Suppressor macrophage treated with lipopolysaccharide for 1 hour (primary cell): ENCODE measurements at places on chromosomes 12 and 14.

GRCh38 chr14:32932302-32932913 is 6.3 kb upstream of the NPAS3 start:
- DNase-seq = no peak

GRCh38 chr12:76990716-76991115 is 74.7 kb downstream of the E2F7 start:
- DNase-seq = no peak

DNA sequence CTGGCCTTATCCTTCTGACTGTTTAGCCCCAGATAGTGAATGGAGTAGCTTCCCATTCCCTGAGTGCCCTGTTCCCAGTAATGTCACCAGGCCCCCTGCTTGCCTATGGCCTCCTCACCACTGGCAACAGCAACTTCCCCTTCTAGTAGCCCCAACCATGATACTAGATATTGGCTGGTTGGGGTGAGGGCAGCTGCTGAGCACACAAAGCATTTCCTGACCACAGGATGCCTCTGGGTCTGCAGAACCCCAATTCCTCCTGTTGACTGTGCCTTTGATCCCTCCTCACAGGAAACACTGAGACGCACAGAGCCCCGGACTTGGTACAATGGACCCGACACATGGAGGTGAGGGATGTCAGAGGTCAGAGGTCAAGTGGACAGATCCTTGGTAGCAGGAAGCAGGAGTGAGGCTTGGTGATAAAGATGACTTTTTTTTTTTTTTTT is 597 bp downstream of the SOAT2 start:
- DNase-seq = peak; percentile 61

- DNase-seq = no peak
Measured at GRCh38 chr12:132501204-132501940, 11.4 kb downstream of the FBRSL1 start.

DNA sequence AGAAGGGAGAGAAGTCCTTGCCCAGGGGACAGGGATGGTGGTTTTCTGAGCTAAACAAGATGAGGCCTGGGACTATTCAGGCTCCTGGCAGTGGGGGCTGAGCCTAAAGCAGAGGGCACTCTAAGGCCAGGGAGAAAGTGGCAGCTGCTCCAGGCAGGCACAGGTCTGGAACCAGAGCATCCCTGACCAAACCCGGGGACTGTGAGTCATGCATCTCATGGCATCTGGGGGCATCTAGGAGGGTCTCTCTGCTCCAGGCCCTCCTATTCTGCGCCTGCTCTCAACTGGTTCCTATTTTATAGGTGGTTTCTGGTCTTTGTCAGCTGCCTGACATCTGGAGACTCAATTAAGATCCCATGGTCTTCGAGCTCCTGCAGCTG is 11.6 kb downstream of the KRT7 start:
- no peak for DNase-seq

GRCh38 chr14:99156090-99156425 is 115.9 kb downstream of the BCL11B start:
- no peak for DNase-seq

DNA sequence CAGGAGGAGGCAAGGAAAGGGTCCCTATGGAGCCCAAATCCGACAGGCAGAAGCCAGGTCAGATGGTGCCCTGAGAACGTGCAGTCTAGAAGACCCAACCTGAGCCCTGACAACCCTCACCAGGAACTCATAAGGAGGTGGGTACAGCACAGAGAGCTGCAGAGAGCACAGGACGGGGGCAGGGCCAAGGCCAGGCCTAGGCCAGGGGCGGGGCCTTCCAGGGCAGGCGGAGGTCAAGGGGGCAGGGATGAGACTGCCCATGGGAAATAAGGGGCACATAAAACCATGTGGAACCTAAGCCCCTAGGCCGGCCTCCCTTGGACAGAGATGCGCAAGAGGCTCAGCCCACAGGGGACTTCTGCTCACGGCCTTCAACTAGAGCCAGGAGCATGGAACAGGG is 45.1 kb downstream of the SSH1 start:
- DNase-seq = no peak

DNA sequence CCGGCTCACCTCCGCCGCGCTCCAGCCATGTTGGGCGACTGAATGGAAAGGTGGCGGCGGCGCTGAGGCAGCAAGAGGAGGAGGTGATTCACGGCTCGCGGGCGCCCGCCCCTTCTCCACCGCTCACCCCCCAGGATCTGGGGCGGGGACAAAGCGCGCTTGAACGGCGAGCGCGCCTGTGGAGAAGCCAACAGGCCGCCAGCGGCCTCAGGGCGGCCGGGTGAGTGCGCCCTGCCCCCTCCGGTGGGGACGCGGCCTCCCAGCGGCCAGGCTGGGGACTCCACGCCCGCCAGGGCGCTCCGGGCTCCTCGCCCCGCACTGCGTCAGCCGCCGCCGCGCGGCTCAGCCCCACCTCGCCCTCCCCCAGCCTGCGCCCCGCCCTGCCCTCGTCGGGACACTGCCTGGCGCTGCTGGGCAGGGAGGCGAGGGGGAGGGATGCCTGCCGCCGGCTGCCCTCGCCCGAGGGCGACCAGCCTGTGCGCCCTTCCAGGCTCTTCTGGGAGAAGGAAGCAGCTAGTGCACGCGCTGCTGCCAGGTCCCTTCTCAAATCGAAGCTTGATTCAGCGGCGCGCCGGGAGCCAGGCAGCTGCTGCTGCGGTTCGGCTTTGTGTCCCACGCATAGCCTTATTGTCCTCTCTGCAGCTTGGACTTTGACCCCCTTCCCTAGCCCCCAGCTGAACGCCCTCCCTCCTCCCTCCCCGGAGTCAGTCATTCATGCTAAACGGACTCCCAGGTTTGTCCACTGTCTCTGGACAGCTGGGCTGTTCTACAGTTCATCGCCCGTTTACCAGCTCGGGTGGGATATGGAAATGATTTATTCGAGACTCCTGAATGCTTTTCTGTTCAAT is at the start of gene KIF21A:
KIF21A (minus strand) TSS at position 40 of the 848 bp plus-strand sequence. CDS start 150 bp downstream, outside the sequence.
- DNase-seq = peak; percentile 92

GRCh38 chr12:3897371-3897971 is 24.3 kb upstream of the PARP11 start:
- peak; percentile 58 for DNase-seq

DNA sequence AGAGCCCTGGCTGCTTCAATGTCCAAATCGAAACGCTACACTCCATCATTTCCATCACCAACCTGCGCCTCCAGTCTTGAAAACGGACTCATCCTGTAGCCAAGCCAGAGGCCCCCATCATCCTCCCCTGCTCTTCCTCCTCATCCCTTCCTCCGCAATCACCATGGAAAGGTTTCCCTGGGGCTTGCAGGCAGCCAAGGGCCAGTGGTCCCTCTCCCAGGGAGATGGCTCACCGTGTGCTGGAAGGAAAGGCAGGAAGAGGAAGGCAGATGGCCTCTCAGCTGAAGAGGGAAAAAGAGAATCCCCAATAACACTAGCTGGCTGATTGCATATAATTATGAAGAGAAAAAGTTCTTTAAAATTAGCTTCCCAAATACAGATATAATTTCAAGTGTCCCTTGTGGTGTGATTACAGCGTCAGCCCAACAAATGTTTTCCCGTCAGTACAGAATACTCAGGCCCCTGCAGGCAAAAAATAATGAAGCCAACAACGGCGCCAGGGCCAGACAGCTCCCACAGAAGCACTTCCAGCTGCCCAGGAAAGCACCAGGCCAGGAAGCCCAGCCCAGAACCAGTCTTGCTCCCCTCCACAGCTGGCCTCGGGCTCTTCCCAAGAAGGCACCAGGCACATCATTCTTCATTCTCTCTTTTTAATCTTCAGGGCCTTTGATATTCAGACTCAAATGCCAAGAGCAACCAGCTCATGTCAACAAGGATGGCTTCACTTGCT is 24.7 kb downstream of the ITPK1 start:
- no peak for DNase-seq

GRCh38 chr12:119940897-119941296 is 48.1 kb upstream of the BICDL1 start:
- no peak for DNase-seq

DNA sequence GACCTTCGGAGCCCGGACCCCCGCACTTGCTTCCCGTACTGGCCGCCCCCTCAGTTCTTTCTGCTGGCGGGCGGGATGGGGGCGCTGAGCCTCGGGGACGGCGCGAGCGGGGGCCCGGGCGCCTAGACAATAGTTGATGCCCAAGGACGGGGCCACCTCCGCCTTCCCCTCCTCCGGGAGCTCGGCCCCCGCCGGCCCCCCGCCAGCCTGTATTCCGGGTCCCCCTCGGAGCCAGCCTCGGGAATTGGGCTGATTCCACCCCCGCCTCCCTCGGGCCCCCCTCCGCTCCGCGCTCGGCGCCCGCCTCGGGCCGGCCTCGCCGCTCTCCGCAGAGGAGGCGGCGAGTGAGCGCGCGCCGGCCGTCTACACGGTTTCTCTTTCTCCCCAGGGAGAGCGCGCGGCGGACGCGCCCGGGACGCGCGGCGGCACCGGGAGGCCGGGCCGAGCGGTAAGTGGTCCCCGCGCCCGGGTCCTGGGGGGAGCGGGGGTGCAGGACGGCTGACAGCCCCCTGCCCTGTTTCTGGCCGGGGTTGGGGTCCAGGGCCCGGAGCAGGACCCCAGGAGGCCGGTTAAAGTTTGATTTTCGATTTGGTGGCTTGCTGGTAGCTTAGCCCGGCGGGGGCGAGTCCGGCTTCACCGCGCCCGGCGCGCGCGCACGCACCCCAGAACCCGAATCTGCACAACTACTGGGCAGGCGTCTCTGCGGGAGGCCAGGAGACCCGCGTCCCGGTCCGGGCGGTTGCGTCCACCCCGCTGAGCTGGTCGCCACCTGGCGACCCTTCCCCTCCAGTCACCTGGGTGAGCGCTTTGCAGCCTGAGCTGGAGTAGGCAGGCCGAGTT is 413.7 kb downstream of the PCNX1 start:
- peak; percentile 83 for DNase-seq

DNA sequence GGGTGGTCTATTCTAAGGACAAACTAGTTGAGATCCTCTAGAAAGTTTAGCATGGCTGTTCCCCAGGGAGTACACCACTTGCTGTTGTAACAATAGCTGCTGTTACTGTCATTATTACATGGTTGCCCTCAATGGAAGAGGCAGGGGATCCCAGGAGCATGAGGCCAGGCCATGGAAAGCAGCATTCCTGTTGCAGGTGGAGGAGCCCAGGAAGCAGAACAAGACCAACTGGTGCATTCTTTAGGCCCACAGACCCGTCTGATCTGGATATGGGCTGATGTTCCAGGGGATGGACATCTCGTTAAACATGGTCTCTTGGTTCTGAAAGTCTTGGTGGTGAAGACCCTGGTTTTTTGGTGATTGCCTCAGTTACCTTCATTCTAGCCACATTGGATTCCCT is 109.2 kb upstream of the WSCD2 start:
- DNase-seq = no peak

DNA sequence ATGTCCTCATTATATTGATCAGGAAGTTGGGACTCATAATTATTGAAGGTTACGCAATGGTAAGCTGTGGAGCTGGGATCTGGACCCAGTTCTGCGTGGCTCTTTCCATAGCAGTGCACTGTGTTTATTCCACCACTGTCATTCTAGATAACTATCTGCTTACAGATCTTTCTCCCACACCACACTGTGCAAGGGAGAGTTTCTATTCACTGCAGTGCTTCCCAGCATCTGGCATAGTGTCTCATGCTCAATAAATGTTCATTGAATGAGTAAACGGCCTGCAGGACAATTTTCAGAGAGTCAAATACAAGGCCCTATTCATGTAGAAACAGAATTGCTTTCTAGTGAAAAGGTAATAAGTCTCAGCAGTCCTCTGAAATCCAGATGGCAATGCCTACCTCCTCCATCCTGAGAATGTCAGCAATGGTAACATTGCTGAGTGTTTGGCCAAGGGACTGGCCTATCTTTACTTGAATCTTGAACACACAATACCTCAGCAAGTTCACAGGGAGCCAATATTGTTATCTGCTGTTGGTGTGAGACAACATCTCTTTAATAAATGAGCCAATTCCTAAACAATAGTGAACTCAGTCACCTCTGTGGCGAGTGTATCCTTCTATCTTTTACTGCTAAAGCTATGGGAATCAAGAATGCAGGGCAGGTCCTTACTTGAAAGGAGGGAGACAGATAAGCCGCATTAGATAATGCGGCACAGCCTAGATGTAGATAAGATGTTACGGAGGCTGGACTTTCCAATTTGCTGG is 332.4 kb upstream of the PRICKLE1 start:
- DNase-seq = no peak

- DNase-seq = no peak
Measured at GRCh38 chr12:101455685-101456084, 19.5 kb upstream of the SPIC start.

DNA sequence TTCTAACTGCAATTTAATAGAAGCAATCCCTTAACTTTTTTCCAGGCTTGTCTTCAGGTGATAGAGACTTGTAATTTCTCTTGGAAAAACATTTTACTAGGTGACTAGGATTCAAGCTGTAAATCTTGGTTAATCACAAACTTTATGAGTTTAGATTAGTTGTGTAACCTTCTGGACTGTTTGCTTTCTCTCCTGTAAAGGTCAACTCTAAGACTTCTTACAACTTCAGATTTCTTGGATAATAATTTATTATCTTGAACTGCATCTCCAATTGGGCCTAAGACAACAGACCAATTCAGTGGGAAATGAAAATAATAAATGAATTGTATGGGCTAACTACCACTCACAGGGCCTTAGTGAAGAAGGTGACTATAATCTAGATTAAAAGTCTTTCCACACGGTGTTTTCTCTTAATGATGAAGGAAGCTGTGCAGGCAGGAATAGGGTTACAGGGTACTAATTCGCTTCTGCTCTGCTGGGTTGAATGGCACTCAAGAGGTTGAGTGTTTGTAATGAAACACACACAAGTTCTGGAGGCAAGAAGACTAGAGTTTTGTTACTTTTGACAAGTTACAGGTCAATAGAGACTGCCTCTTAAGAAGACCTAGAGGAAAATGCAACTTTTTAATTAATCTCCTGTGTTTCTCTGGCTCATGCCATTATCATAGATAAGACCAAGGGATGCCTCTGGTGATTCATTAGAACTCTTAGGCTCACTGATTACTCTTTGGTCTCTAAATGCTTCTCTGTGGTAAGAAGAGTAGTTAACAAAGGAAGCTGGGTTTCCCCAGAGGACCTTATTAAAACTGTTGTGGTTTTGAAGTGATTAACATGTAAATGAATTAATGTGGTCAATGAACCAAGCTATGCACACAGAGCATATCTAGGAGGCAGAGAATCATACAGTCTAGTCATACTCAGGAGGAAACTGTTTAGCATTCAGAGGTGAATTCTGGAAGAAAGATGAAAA is 30.0 kb upstream of the OR4E1 start:
- DNase-seq = no peak

DNA sequence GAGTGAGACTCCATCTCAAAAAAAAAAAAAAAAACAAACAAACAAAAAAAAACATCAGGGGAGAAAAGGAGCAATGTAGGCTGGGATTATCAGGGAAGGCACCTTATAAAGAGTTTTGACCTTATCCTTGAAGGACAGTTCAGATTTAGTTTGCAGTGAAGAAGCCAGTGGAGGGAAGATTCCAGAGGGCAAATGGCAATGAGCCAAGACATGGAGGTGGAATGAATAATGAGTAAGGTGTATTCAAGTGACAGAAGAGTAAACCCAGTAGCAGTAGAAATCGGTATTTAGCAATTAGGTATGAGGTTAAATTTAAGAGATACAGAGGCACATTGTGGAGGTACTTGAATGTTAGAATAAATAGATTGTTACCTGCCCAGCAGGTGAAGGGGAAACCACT is 2.2 kb upstream of the DUSP16 start:
- DNase-seq = no peak

GRCh38 chr12:118866346-118866745 is 115.0 kb upstream of the SRRM4 start:
- DNase-seq = no peak
